Stimulated activated CD4-positive, alpha-beta T cell treated with anti-CD3 and anti-CD28 coated beads, Interleukin-2, amount 100 ng/mL, for 4 hours (primary cell): ENCODE measurements at places on chromosomes 13 and 19.

- no peak for DNase-seq
Measured at GRCh38 chr19:38227287-38228004, 3.4 kb upstream of the DPF1 start.

- DNase-seq, result no peak
Measured at GRCh38 chr19:42397263-42398166, 7.4 kb upstream of the CNFN start.

GRCh38 chr13:109214393-109214792 is 572.0 kb downstream of the IRS2 start:
- DNase-seq, result no peak

- DNase-seq, result no peak
Measured at GRCh38 chr19:45450012-45450333, 17.8 kb upstream of the FOSB start.

GRCh38 chr13:113835461-113836270 is 28.2 kb downstream of the GAS6 start:
- no peak for DNase-seq

DNA sequence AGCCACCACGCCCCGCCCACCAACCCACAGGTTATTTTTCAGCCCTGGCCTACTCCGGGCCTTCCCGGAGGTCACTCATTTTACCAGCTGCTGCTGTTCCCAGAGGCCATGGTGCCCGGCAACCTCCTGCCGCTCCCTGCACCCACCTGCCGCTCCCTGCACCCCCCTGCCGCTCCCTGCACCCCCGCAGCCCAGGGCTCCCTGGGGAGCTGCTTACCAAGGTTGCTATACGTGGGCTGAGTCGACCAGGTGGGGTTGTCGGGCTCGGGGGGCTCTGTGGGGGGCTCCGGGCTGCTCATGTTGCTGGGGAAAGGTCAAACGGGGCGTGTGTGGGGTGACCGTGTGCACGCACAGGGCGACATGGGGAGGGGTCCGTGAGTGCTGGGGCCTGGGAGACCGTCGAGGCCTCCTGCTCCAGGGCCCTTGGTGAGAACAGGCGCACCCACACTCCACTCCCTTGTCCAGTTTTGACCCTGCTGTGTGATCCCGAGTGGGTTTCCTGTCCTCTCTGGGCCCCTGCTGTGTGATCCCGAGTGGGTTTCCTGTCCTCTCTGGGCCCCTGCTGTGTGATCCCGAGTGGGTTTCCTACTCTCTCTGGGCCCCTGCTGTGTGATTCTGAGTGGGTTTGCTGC is 1.2 kb downstream of the PEAK3 start:
- DNase-seq, result no peak

DNA sequence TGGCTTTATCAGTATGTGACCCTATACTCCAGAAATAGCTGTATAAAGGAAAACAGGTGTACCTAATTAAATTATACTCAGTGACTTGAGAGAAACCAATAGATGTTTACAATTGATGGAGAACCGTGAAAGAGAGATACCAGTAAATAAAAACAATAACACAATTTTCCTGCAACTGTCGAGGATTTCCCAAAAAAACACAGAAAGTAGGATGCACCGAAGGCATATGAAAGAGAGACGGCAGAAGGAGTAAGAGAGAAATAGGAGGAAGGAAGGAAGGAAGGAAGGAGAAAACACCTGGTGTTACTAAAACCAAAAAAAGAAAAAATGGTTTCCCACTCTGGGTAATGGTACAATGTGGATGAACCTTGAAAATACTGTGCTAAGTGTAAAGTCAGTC is 6.8 kb upstream of the ZNF229 start:
- no peak for DNase-seq

- no peak for DNase-seq
Measured at GRCh38 chr13:63864171-63864902, 2448.7 kb upstream of the PCDH20 start.

DNA sequence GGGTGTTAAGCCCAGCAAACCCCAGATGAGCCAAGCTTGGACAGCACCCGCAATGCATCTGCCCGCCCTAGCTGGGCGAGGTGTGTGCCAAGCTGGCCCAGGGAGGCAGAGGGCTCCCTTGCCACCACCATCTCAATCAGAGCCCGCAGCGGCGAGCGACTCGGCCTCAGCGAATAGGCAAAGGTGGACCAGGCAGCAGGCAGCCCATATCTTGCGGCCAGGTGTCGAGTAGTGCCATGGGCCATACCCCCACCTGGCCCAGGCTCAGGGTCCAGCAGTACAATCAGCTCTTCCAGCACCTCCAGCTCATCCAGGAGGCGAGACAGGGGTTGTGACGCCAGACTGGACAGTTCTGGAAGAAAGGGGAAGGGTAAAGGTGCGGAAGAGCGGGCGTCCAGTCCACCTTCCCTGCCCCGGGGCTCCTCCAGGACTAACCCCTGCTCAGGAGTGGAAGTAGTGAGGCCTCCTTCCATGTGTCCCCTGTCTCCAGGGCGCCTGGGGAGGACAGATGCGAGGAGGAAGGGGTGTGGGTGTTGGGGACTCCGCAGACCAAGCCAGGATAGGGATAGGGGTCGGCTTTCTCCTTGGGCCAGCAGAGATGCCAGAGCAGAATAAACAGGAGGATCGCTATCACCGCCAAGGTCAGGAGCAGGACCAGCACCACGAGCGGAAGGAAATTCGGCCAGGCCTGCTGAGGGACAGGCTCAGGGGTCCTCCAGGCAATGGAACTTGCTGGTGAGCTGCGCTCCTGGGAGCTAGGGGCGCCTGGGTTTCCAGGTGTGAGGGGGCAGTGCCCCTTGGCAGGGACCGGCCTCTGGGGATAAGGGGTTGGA is 2.8 kb downstream of the IGFLR1 start:
- no peak for DNase-seq

- DNase-seq, result no peak
Measured at GRCh38 chr19:6041991-6042481, 64.1 kb upstream of the RANBP3 start.

GRCh38 chr19:10450853-10451609 is 30.7 kb downstream of the PDE4A start:
- no peak for DNase-seq

DNA sequence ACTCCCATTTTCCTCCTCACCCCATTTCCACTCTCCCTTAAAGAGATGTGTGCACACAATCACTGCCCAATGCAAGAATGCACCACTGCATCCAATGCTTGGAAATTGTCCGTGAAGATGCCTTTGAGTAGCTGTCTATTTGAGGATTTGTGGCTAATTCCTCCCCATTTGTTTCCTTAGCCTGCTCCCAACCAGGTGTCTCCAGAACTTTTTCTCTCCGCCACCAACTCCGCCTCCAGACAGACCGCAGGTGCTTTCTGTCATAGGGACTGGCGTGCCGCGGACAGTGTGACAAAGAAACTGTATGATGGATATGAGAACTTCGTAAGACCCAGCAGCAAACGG is 461 bp upstream of the TM9SF2 start:
- DNase-seq, result no peak

- DNase-seq, result no peak
Measured at GRCh38 chr13:114229506-114229905, 5.2 kb upstream of the CDC16 start.

- no peak for DNase-seq
Measured at GRCh38 chr19:31127134-31127967, 221.9 kb downstream of the TSHZ3 start.

DNA sequence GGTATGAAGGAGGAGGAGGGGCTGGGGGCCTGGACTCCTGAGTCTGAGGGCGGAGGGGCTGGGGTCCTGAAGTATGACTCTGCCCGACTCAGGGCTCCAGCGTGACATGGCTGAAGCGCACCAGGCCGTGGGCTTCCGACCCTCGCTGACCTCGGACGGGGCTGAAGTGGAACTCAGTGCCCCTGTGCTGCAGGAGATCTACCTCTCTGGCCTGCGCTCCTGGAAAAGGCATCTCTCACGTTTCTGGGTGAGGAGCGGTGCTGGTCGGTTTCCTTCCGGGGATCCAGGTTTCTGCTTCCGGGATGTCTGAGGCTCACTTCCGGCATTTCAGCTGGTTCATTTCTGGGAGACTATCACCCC is 1.2 kb downstream of the CPT1C start:
- DNase-seq, result no peak

- DNase-seq, result no peak
Measured at GRCh38 chr13:24741791-24742190, 22.2 kb upstream of the RNF17 start.

DNA sequence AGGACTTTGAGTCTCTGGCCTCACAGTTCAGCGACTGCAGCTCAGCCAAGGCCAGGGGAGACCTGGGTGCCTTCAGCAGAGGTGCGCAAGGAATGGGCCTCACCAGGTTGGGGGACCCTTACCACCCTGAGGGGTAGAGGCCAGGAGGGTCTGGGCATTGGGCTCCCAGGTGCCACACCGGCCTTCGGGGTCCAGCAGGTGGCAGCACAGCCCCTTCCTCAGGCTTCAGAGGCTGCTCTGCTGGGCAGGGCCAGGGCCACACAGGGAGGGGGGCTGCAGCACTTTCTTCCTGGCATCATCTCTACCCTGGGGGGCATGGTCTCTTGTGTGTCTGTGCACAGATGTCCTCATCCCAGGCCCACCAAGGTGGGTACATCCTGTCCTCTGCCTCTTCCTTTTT is 12.9 kb downstream of the PIN1 start:
- no peak for DNase-seq

DNA sequence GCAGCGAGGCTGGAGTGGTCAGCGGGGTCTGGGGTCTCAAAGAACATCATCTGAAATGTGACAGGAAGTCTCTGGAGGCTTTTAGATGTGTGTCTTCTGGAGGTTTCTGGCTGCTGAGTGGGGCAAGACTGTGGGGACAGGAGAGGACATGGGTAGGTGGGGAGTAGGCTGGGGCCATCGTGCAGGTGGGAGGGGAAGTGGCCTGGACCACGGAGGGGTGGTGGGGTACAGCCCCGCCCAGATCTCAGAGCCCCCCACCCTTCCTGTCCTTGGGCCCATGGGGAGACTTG is 6.2 kb downstream of the AP1M1 start:
- DNase-seq, result no peak

DNA sequence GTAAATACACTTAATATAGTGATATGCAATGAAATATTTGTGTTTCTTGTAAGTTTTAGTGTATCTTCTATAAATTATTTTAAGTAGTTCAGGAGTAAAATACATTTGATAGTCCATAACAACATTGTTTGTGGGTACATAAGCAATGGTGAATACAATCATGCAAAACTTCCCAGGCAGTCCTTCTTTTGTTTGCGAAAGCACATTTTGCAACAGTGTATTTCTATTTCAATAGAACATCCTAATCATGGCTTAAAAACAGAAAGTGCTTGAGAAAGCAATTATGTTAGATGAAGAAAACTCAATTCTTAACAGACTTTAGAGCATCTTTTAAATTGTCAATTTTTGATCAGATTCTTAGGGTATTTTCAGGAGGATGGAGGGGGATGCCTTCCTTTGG is 155.6 kb downstream of the POSTN start:
- DNase-seq, result no peak

DNA sequence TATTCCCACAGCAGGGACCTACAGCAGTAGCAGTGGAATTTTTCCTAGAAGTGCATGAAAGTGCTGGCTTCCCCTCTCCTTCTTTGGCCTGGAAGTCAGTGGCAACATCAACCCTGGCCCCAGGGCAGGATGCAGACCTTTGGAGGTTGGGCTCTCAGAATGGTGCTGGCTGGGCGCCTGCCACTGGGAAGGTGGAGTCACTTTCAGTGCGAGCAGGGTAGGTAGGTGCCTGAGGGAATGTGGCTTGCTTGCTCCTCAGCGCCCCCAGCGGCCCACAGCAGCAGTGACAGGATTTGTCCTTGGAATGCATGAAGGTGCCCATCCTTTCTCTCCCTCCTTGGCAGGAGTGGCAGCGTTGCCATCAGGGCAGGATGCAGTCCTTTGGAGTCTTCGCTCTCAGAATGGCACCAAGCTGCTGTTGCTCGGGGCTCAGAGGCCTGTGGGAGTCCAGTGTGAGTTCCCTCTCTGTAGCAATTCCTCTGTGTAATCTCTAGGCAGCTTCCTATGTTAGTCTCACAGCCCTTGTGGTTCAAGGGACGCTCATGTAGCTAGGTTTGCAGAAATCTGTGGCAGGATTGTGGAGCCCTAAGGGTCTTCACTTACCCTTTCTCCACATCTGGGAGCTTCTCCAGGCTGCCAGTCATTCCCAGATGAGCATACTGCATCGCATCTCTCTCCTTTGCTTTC is 354.4 kb upstream of the DACH1 start:
- no peak for DNase-seq

GRCh38 chr19:13827656-13828055 is 32.4 kb downstream of the ZSWIM4 start:
- DNase-seq, result no peak

DNA sequence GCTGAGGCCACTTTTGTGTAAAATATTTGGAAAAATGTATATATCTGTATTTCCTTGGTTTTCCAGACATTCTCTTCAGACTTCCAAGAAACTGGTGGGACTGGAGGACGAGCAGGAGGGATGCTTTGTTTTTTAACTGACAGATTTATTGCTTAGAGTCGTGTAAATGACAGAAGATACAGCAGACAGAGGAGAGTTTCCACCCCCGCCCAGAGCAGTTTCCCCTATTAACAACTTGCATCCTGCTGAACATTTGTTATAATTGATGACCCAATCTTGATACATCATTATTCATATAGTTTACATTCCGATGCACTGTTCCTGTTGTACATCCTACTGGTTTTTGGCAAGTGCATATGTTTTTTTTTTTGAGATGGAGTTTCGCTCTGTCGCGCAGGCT is 7.1 kb upstream of the DOCK6 start:
- DNase-seq, result no peak
